ENCODE measurements at places on chromosomes 1 and 21.
A peak's percentile ranks its signal among the peaks of the same experiment; 100 is the strongest.

DNA sequence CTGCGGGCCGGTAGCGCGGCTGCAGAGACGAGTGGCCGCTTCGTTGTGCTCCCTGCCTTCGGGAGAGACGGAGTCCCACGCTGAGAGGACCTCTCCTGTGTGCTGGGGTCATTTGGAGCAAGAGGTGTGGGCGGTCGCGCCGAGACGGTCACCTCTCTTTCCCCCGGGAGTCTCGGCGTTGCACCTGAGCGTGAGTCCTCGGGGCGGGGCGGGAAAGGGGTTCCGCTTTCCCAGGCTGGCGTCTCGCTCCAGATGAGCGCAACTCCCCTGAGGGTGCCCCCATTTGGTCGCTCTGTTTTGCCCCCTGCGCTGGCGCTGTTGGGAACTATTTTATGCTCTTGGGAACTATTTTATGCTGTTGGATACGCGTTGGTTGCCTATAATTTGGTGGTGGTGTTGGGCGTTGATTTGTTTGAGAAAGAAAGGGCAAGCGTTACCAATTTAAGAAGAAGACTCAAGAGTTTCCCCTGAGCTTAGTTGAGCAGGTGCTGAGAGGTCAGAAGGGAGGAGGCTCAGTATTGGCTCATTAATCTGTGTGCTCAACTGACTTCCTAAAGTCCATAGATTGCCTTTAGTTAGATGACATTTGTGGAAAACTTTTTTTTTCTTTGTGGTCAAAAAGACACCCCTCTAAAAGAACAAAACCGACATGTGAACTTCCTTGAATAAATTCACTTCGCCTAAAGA, 683 bp downstream of the LRRC8B start:
- peak; percentile 43 for DNase-seq

DNA sequence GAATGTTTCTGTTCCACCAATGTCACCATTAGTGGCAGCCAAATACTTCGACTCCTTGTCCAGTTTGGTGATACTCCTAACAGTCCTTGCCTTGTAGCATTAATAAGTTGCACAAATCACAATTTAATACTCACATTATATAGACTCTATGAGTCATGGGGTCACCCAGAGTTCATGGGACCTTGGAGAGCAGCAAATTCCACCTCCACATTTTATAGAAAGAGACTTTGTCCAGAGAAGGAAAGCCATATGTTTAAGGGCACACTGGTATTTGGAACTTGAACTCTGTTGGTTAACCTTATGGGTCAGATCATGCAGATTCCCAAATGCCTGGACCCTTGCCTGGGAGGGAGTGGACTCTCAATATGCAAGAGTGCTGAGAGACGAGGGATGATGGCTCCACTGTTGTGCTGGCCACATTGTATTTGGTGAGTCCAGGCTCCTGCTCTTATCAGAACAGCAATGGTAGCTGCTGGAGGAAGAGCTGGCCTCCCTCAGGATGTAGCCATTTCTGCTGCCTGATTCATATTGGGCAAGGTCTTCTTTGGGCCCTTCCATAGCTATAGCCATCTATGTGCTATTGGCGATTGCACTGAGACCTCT, 30.6 kb downstream of the DNAJC6 start:
- DNase-seq: no peak

GRCh38 chr1:55427606-55428005, 212.4 kb upstream of the USP24 start:
- DNase-seq: no peak

- DNase-seq: no peak
Measured at GRCh38 chr1:15938628-15939161, 37.2 kb downstream of the ZBTB17 start.

- peak; percentile 58 for DNase-seq
Measured at GRCh38 chr1:209590405-209590804, 6.9 kb downstream of the CAMK1G start.

GRCh38 chr1:230632273-230632873, 9.9 kb upstream of the COG2 start:
- DNase-seq: peak; percentile 29

DNA sequence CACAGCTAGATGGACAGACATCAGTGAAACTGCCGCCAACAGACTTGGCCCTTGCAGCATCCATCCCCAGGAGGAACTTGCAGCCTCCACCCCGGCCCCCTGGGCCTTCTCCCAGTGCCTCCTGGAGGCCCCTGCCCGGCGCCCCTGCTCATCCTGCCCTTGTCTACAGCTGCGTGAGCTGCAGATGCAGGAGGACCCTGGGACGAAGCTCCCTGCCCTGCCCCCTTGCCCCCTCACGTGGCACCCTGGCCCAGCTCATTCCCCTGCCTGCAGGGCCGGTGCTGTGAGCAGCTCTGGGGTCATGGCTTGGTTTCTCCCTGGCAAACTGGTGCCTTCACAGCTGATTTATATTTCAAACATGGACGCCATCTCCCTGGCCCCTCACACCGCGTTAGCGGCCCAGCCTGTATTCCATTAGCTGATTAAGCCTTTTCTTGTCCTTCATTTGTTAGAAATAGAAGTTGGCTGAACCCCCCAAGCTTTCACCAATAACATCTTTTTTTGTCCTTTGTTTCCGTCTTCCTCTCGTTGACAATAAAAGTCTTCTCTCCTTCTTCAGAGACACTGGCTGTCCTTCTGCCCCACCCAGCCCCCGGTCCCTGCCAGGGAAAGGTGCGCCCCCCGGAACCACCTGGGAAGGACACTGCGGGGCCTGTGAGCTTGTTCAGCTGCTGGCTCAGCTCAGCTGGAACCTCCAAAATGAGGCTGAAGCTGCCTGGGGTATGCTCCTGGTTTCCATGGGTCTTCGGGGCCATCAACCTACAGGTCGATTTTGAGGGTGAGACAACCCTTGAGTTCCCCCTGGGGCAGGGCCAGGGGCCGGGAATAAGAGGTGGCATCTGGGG, 34.0 kb upstream of the SLC19A1 start:
- DNase-seq: no peak

GRCh38 chr1:19460535-19461219, 24.7 kb downstream of the CAPZB start:
- no peak for DNase-seq

GRCh38 chr21:20883408-20883800, 114.8 kb upstream of the NCAM2 start:
- no peak for DNase-seq

DNA sequence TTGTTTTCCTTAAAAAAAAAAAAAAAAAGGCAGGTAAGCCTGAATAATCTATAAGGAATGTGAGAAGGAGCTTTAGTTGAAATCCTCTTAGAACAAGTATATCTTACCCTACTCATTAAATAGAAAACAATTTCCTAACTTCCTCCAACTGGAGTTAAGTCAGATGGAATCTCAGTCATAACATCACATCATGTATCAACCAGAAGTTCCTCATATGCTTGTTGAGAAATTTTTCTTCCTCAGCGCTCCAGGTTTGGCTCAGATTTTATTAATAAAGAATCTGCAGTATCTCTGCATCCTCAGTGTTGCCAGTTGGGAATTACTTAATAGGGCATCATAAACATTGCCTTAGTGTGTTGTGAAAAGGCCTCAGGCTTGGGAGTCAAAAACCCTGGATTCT, 37.6 kb downstream of the DUSP10 start:
- DNase-seq: no peak

- DNase-seq: peak; percentile 88
Measured at GRCh38 chr1:23777979-23778814, at the start of gene PITHD1. PITHD1 (plus strand) TSS chr1:23778418; CDS start chr1:23778516, 98 bp downstream.

- DNase-seq: no peak
Measured at GRCh38 chr1:205746757-205747412, 3.1 kb downstream of the NUCKS1 start.

DNA sequence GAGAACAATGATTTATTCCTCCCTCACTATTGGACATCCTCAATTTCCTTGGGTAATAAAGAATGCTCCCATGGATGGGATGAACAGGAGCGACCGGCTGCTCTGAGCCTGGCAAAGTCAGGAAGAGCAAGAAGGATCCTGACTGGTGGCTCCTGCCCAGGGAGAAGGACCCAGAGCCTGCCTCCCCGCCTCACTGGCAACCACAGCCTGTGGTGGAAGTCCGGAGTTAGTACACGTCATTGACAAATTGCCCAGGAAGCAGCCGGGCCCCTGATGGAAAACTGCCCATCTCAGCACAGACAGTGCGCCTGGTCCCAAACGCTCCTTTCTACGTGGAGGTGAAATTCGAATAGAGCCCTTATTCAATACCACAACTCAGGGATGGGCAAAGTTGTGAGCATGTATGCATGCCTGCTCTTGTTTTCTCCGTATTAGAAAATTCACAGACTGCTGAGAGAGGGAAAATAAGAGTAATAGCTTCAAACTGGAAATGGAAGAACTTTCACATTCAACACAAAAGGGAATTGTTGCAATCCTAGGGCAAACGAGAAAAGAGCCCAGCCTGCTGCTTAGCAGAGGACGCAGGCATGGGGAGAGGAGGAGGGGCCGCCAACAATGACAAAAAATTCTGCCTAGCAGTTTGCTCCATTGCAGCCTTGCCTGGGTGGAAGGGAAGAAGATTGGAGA, 397.1 kb upstream of the VAMP3 start:
- no peak for DNase-seq

- DNase-seq: no peak
Measured at GRCh38 chr1:155168456-155169210, 4.5 kb downstream of the KRTCAP2 start.

- DNase-seq: peak; percentile 83
Measured at GRCh38 chr1:113072757-113073478, at the start of gene LRIG2. LRIG2 (plus strand) TSS chr1:113073198; CDS start chr1:113073407, 209 bp downstream.

GRCh38 chr1:245201201-245201600, 46.4 kb downstream of the KIF26B start:
- DNase-seq: no peak

GRCh38 chr1:93659822-93660503, 21.7 kb downstream of the BCAR3 start:
- DNase-seq: no peak

DNA sequence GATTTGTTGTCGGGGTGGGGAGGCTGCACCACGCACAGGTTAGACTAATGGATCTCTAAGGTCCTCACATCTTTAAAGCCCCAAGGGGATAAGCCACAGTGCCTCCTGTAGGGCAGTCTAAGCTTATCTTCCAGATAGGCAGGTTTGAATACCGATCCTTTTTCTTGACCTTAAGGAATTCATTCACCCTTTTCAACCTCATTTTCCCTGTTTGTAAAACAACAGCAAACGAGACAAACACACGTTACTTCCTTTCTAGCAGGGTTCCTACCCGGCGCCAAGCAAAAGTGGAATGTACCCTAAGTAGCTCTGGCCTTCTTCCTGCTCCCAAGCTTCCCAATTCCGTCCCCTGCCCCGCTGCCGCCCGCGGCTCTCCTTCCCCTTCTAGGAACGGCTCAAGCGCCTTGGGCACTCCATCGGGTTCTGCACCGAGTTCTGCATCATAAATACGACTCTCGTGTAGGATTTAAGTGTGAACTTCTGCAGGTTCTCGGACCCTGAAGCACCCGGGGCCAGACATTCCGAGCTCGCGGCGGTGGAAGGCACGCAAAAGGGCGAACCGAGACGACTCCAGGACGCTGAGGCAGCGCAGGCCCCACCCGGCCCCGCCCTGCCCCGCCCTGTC, 548 bp upstream of the CDC20 start:
- DNase-seq: no peak

GRCh38 chr1:5623399-5623798, 368.8 kb downstream of the NPHP4 start:
- no peak for DNase-seq

GRCh38 chr1:65371544-65371943, 48.9 kb upstream of the LEPR start:
- DNase-seq: no peak

GRCh38 chr1:116234429-116234828, 123.2 kb downstream of the MAB21L3 start:
- DNase-seq: no peak

Measured in HuH-7 (cell line).